Sigmoid colon (tissue), 7 donors: ENCODE measurements at places on chromosomes 5 and 9.

- H3K36me3 ChIP-seq: no peaks in the 10 kb centered on the region
- no peak overlapping the region for H3K27ac ChIP-seq
- peaks cover 6% of the 10 kb centered on the region for H3K4me1 ChIP-seq
- no peak for DNase-seq
These were observed 186.3 kb downstream of the KDM4C start for GRCh38 chr9:6944093-6944551.

DNA sequence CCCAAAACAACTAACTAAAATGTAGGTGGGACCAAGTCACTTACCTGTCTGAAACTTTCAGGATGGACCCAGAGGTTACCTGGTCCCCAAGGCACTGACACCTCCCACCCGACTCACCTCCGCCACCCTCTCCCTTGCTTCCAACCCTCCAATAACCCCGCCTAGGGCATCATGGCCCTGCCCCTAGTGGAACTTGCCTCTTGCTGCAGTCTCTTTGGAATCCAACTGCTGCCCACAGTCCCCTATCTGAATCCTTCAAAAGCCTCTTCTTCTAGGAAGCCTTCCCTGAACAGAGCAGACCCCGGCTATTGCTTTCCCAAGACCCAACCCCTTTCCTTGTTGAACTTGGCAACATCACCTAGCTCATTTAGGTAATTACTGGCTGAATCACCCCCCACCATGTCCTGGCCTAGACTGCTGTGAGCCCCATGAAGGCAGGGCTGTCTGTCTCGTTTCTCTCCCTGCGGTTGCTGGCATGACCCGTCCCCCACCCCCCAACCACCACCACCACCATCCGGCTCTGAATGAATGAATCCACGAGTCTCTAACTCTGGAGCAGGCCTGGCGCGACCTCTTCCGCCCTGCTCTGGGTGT is 9.4 kb downstream of the CRB2 start:
- H3K4me1 ChIP-seq: no peaks in the 10 kb centered on the region
- H3K4me3 ChIP-seq: no peak overlapping the region
- H3K36me3 ChIP-seq: no peaks in the 10 kb centered on the region
- no peak overlapping the region for H3K27ac ChIP-seq
- no peak for DNase-seq

- no peak for DNase-seq
- no peaks in the 10 kb centered on the region for H3K36me3 ChIP-seq
- H3K4me1 ChIP-seq: peaks cover 33% of the 10 kb centered on the region
- no peaks in the 10 kb centered on the region for H3K27me3 ChIP-seq
- H3K4me3 ChIP-seq: no peak overlapping the region
These were observed 293.4 kb upstream of the PTGER4 start for GRCh38 chr5:40386289-40386688.

DNA sequence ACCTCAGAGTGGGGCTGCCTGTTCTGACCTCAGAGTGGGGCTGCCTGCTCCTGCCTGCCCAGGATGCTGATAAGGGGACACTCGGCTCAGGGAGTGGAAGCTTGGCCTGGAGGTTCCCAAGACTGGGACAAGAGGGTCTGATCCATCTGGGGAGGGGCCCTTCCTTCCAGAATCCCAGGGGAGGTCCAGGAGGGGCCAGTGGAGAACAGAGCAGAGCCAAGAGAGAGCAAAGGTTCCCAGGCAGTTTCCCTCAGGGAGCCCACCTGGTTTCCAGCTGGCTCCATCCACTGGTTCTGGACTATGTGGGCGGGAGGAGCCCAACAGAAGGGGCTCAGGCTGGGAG is 49.1 kb upstream of the RNU6ATAC start:
- H3K4me1 ChIP-seq: no peaks in the 10 kb centered on the region
- H3K27ac ChIP-seq: no peak overlapping the region
- H3K27me3 ChIP-seq: no peaks in the 10 kb centered on the region
- no peak overlapping the region for H3K4me3 ChIP-seq

GRCh38 chr9:80437825-80438224 is 866.1 kb downstream of the TLE4 start:
- no peak overlapping the region for H3K27ac ChIP-seq
- DNase-seq: no peak
- no peaks in the 10 kb centered on the region for H3K4me1 ChIP-seq
- H3K27me3 ChIP-seq: no peaks in the 10 kb centered on the region
- H3K36me3 ChIP-seq: no peaks in the 10 kb centered on the region
- no peak overlapping the region for H3K4me3 ChIP-seq

GRCh38 chr5:106757672-106758071 is 913.1 kb downstream of the EFNA5 start:
- H3K27me3 ChIP-seq: no peaks in the 10 kb centered on the region
- DNase-seq: no peak
- H3K4me3 ChIP-seq: no peak overlapping the region

DNA sequence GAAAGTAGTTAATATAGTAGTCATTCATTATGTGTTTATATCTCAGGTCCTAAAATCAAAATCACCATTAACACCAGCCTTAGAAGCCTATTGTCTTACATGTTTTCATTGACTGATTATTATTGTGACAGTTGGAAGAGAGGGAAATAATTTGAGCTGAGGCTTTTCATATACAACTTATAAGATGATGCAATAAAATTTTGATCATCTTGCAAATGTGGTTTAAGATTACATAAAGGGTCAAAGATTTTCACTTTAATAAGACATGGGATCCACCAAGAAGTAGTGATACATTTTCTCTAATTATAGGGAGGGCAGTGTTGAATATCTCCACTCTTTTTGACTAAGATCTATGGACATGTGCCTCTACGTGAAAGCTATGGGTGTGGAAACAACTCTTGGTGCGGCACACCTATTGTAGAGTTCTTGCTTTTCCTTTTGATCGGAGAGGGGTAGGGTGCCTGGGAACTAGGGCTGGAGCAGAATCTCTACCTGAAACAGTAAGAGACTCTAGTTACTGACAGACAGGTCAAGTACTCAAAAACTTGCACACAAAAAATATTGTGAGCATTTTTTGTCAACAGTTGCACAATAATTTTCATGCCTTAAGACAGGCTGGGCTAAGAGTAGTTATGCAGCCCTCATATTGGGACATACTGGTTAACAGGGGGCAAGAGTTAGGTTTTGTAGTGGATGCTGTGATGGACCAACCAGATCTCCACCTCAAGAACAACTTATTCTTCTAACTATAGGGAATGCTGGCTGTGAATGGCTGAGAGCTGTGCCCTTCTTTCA is 139.3 kb upstream of the FST start:
- no peak overlapping the region for H3K4me3 ChIP-seq
- no peaks in the 10 kb centered on the region for H3K4me1 ChIP-seq
- no peaks in the 10 kb centered on the region for H3K27me3 ChIP-seq
- no peak for DNase-seq

GRCh38 chr5:37825334-37825915 is 14.4 kb downstream of the GDNF start:
- no peak overlapping the region for H3K4me3 ChIP-seq
- no peaks in the 10 kb centered on the region for H3K27me3 ChIP-seq
- no peak overlapping the region for H3K27ac ChIP-seq
- H3K36me3 ChIP-seq: no peaks in the 10 kb centered on the region
- DNase-seq: no peak

DNA sequence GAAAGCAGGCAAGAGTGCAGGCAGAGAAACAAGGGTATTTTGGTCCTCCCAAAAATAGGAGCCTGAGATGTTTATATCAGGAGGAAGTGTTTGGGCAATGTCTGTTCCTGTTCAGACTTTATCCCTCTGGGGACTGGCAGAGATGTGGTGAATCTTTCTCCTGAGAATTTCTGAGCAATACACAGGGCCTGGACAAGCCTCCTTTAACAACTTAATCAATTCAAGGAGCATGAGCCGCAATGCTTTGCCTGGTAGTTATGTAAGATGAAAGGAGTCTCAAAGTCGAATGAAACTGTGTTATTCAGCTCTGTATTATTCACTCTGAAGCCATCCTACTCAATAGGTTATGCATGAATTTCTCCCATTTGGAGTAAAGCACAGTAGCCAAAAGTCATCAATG is 365.6 kb downstream of the MAN2A1 start:
- no peaks in the 10 kb centered on the region for H3K27me3 ChIP-seq
- no peaks in the 10 kb centered on the region for H3K36me3 ChIP-seq
- no peak overlapping the region for H3K4me3 ChIP-seq
- peaks cover 16% of the 10 kb centered on the region for H3K4me1 ChIP-seq
- DNase-seq: no peak

DNA sequence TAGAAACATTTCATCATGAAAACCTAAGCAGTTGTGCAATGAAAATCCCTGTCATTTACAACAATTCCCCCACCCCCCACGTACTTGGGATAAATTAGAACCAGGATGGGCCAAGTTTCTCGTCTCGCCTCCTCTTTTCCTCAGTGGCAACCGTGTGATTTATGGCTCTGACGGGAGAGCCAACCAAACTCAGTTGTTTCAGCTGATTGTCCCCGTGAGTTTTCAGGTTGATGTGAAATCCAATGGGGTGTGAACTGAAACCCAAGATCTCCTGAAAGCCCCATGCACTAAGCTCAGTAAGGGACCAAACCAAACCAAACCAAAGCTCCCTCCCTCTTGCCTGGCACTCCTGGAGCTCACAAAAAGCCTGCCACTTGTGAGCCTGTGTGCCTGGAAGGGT is 138.7 kb upstream of the SLC24A2 start:
- no peaks in the 10 kb centered on the region for H3K4me1 ChIP-seq
- no peak overlapping the region for H3K4me3 ChIP-seq
- H3K27me3 ChIP-seq: no peaks in the 10 kb centered on the region
- no peak overlapping the region for H3K27ac ChIP-seq
- no peak for DNase-seq
- no peaks in the 10 kb centered on the region for H3K36me3 ChIP-seq

DNA sequence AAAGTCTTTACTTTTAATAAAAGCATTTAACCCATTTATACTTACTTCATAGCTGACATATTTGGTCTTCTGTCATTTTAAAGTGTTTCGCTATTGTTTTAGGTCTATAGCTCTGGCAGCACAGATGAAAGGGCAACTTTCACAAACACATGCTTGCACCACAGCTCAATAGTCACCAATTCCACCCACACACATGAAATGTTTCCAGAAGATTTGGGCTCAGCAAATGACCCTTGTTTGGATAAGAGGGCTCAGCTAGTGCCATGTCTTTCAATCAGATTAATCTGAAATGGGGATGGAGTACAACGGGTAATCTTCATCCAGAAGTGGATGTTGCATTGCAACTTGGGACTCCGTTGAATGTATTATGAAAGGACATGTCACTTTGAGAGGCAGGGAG is 176.0 kb downstream of the FGF18 start:
- H3K4me3 ChIP-seq: no peak overlapping the region
- DNase-seq: no peak
- no peaks in the 10 kb centered on the region for H3K27me3 ChIP-seq
- no peaks in the 10 kb centered on the region for H3K36me3 ChIP-seq
- H3K27ac ChIP-seq: no peak overlapping the region

- no peaks in the 10 kb centered on the region for H3K27me3 ChIP-seq
- no peak overlapping the region for H3K27ac ChIP-seq
- H3K4me1 ChIP-seq: no peaks in the 10 kb centered on the region
- H3K36me3 ChIP-seq: no peaks in the 10 kb centered on the region
- DNase-seq: no peak
These were observed 89.8 kb upstream of the ELL2 start for GRCh38 chr5:96051401-96051830.

DNA sequence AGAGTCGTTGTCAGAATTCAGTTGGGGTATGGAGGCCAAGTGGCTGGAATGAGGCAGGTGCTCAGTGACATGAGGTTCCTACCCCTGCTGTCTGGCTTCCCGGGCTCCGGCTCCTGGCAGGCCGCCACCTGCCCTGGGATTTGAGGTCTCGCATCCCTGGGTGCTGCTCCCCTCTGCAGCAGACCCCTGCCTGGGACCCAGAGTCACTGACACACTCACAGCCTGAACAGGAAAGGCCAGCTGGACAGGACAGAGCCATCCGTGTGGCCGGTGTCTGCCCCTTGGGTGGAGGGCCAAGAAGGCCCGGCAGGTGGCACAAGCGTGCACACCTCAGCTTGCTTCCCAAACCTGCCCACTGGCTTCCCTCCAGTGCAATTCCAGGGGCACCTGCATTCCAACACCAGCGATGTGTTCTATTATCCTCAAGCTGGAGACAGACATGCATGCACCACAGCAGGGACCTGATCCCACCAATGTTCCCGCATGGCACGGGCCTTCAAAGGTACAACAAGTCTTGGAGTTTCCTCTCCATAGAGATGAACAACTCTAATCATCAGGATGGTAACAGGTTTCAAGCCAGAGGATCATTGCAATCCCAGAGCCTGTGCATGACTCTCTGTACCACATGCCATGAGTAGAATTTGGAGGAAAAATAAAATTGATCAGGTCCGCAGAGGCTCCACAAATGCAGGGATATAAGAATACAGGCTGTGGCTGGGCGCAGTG is 45.6 kb upstream of the RNF130 start:
- H3K4me3 ChIP-seq: no peak overlapping the region
- no peaks in the 10 kb centered on the region for H3K36me3 ChIP-seq
- H3K4me1 ChIP-seq: no peaks in the 10 kb centered on the region
- no peak for DNase-seq

DNA sequence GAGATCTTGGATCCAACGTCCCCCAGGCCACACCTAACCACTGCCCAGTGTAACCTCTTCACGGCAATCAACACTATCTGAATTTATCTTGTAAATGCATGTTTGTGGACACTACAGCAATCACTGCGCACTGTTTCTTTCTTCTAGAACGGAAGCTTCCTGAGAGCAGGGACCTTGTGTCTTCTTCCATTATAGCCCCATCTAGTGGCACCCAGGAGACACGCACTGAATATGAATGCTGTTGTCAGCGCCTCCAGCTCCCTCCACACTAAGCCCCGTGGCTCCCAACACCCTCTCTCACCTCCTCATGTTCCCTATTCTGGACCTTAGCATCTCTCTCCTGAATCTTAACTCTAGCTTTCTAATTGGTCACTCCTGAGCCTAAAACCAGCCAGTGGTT is 72.7 kb downstream of the SMIM23 start:
- H3K27ac ChIP-seq: no peak overlapping the region
- no peak overlapping the region for H3K4me3 ChIP-seq
- DNase-seq: no peak

DNA sequence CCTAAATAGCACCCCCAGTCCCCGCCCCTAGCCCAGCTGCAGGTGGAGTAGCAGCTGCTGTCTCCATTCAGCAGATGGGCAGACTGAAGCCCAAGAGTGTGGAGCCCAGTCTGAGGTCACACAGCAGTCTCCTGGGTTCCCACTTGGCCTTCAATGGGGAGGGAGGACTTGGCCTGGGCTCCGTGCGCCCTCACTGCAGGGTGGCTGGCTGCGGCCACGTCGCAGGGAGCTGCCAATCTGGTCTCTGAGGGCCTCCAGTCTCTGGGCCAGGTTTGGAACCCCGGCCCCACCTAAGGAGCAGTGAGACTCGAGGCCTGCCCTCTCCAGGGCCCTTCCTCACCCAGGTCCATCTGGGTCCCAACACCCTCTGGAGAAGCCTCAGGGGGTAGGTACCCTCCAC is 7.4 kb downstream of the KIF12 start:
- H3K27me3 ChIP-seq: no peaks in the 10 kb centered on the region
- peak; percentile 58 for DNase-seq
- no peaks in the 10 kb centered on the region for H3K4me1 ChIP-seq
- no peak overlapping the region for H3K27ac ChIP-seq

- H3K4me1 ChIP-seq: no peaks in the 10 kb centered on the region
- no peak for DNase-seq
- H3K27ac ChIP-seq: no peak overlapping the region
- no peaks in the 10 kb centered on the region for H3K27me3 ChIP-seq
These were observed 13.4 kb upstream of the CDK5RAP2 start for GRCh38 chr9:120593250-120593954.

GRCh38 chr9:107218829-107219485 is 64.1 kb upstream of the RAD23B start:
- no peaks in the 10 kb centered on the region for H3K4me1 ChIP-seq
- no peaks in the 10 kb centered on the region for H3K27me3 ChIP-seq
- no peak overlapping the region for H3K27ac ChIP-seq
- no peak overlapping the region for H3K4me3 ChIP-seq
- no peaks in the 10 kb centered on the region for H3K36me3 ChIP-seq
